ENCODE measurements at places on chromosomes 7 and 10.

DNA sequence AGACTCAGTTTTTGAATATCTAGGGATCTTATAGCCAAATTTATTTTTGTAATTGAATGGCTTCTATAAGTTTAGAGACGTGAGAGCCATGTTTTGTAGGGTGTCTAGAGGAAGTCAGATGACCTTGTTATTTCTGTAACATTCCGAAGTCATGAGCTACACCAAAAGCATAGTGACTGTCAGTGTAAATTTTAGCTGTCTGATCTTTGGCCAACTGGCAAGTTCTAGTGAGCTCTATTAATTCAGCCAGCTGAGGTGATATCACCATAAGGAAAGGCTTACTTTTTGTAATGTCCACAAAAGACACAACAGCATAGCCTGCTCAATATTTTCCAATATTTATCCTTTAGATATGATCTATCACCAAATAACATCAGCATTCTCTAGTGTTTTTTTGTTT lies 9.9 kb upstream of the NT5C3A start:
- DNase-seq: no peak

- no peak for DNase-seq
Measured at GRCh38 chr10:127027786-127028185, 122.6 kb downstream of the DOCK1 start.

DNA sequence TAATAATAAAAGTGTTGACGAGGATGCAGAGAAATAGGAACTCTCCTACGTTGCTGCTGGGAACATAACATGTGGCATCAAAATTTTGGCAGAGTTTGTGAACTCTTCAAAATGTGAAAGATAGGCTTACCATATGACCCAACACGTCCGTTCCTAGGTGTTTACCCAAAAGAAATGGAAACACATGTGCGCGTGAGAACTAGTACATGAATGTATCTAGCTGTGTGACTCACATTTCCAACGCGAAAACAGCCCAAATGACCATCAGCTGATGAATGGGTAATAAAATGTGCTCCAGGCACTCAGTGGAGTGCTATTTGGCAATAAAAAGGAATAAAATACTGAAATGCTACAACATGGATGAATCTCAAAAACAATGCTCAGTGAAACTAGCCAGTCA lies 10.4 kb upstream of the ELFN1 start:
- DNase-seq: no peak

GRCh38 chr10:74035303-74035702 lies 37.4 kb downstream of the VCL start:
- no peak for DNase-seq

DNA sequence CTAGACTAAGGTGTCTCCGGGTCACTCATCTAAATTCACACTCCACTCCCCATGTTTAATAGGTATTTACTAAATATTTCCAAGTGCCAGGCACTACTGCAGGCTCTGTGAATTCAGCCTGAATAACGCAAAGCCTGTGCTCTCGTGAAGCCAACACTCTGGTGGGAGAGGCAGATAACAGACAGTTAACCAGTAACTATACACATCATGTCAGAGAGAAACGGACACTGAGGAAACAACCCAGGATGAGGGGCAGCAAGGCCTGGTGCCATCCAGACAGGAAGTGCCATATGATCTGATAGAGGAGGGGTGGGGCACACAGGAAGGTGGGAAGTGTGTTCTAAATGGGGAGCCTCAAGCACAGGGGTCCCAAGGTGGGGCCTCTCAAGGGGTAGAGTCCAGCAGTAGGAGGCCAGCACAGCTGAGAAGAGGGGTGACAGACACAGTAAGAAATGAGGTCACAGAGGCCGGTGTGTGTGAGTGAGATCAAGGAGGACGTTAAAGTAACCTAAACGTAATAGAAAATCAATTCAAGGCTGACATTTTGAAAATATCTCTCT lies 85.3 kb downstream of the LARP4B start:
- DNase-seq: no peak

DNA sequence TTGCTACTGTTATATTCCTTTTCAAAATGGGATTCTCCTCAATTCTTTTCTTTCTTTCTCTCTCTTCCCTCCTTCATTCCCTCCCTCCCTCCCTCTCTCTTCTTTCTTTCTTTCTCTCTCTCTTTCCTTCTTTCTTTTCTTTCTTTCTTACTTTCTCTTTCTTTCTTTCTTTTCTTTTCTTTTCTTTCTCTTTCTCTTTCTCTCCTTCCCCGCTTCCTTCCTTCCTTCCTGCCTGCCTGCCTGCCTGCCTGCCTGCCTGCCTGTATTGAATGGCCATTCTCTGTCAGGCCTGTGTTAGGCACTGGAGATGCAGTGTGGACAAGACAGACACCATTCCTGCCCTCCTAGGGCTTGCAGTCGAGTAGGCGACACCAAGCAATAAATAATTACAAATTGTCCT lies 11.5 kb downstream of the CNNM1 start:
- DNase-seq: no peak

- no peak for DNase-seq
Measured at GRCh38 chr7:139734395-139734794, 43.4 kb downstream of the HIPK2 start.

GRCh38 chr7:104962781-104963180 lies 51.2 kb upstream of the KMT2E start:
- no peak for DNase-seq

DNA sequence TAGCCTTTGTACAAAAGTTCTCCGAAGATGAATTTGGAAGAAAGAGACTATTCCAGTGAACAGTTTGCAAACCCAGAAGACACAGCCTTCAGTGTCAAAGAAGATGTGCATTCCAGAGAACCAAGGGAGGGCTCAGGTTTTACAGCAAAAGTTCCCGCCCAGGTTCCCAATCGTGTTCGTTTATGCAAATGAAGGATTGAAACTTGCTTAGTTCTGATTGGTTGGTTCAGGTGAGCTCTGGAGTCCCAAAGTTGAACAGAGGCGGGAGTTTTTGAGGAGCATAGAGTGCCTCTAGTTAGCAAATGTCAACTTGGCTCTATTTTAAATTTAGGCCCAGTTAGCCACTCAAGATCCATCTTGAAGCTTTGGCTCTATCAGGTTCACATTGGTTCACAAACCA lies 51.3 kb downstream of the TMEM270 start:
- DNase-seq: no peak

DNA sequence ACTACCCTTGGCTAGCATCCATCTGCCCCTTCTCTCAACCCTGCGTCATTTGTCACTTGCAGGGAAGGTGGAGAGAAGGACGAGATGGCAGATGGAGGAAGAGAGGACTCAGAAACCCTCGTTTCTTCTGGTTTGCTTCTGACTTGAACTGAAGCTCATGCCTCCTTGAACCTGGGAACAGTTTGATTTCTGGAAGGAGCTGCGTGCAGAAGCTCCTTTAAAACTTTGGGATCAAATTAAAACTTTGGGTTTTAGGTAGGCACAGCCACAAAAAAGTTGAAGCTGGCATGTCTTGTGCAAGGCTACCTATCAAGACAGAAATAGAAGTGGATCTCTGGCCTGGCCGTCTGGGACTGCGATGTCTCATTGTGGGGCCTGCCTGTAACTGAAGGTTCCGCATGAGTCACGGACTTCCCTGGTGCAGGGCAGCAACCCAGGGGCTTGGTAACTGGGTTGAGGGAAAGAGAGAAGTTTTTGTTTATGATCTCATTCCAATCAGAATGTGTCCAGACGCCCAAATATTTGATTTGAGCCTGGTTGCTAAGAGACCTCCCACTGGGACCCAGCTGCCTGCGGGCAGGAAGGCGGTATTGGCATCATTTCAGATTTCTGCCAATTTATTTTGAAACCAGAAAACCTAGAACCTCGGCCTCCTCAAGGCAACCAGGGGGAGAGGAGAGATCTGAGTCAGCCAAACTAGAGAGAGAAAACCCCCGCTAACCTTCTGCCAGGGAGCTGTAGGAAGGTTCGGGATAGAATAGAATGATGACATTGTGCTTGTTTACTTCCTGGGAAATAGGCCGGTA lies 15.8 kb upstream of the CAMK1D start:
- no peak for DNase-seq

DNA sequence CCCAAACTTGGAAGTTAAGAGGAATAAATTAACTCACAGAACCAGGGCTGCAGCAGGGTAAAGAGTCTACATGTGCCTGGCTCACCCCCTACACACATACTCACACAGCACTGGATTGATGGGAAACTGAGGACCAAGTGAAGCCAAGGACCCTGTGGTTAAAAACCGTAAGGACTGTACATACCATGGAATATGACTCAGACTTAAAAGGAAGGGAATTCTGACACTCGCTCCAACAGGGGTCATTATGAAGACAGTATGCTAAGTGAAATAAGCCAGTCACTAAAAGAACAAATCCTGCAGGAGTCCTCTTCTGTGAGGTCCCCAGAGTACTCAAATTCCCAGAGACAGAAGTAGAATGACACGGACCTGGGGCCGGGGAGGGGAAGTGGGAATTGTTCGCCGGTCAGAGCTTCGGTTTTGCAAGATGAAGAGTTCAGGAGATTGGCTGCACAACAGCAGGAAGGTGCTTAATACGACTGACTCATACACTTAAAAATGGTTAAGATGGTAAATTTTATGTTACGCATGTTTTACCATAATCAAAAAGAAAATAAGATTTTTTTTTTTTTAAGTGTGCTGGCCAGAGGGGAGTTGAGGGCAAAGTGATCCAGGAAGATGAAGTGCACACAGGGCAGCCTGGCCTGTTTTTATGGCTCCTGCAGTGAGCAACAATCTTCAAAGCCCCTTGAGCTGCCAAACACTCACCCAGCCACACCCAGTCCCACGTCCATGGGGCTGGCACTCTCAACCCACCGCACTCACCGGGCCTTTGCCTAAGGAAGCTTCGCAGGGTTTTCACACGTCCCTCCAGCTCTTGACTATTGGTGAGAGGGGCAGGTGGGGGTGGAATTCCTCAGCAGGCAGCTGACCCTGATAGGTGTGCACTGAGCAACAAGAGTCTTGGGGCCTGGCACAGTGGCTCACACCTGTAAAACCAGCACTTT lies 26.4 kb downstream of the DRGX start:
- DNase-seq: no peak

GRCh38 chr10:72085166-72085565 lies 3.2 kb downstream of the SPOCK2 start:
- DNase-seq: no peak

GRCh38 chr10:89175816-89176215 lies 31.3 kb downstream of the CH25H start:
- DNase-seq: no peak

DNA sequence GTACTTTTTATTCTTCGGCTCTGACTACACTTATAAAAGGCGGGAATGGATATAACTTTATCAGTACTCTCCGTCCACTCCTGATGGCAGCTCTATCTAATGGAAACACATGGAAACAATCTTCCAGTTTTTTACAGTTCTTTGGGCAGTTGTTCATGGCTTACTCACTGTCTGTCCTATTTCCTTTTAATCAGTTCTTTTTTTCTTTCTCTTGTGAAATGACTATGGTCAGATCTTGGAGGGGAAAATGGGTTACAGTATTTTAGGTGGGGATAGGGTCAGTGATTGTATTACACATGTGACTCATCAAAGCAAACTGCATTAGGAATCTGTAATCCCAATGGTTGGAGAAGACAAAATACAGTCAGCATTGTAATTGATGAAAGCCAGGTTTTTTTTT lies 112.4 kb downstream of the BICC1 start:
- no peak for DNase-seq

DNA sequence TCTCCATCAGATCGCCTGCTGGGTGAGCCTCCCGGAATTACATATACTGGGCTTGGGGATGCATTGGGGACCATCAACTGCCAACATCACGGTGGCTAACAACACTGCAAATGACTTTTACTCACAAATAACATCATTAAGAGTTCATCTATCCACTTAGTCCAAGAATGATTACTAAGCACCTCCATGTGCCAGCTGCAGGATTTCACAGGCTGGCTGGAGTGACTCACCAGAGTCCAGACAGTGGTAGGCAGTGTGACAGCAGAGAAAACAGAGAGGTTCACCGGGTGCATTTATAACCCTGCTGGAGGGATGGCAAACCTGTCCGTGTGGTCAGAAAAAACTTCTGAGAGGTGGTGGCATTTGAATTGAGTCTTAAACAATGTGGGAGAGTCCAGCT lies 3.2 kb upstream of the IGFBP3 start:
- DNase-seq: no peak

GRCh38 chr10:13945390-13946208 lies 358.8 kb downstream of the PRPF18 start:
- no peak for DNase-seq

- DNase-seq: peak; percentile 43
Measured at GRCh38 chr10:22325272-22326144, 4.6 kb downstream of the BMI1 start.

DNA sequence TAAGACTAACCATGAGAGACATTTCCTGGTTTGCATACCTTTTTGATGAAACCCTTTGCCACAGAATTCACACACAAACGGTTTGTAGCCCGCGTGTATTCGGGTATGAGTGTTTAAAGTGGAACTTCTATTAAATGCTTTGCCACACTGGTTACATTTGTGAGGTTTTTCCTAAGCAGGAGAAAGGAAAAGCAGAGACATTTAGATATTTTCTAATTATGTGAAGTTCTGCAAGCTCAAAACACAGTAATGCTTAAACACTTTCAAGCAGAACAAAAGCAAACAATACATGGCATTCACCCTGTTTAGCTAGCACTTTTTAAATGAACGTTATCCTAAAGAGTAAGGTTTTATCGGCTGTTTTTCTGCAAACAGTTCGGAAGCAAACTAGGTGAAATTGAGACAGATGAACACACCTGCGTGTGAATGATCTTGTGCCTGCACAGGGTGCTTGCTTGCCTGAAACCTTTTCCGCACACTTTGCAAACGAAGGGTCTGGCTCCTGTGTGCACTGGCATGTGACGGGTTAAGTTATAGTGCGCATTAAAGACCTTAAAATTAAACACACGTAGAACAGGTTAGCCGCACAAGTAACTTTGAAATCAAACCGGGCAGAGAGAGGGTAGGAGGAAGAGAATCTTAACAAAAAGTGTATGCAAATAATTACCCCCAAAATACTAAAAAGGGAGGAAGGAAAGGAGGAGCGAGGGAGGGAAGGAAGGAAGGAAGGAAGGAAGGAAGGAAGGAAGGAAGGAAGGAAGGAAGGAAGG lies 1.6 kb downstream of the FEZF1 start:
- DNase-seq: no peak

DNA sequence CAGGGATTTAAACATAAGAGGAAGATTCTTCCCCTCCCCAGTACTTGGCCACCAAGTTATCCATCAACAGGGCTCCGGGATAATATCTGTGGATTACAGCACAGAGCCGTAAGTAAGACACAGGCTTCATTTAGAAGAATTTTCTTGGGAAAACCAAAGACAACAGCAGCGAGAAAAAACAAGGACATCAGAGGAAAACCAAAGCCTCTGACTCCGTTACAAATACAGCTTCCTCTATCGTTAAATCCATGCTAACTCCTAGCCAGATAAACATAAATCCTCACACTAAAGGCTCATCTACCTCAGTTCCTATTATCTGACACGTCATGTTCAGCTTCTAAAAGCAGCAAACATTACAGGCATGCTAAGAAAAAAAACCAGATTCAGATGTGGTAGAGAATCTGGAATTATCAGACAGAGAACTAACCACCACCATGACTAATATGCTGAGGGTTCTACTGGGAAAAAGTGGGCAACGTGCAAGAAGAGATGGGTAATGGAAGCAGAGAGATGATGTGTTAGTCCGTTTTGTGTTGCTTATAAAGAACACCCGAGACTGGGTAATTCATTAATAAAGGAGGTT lies 48.4 kb downstream of the BRI3 start:
- no peak for DNase-seq

GRCh38 chr10:48523212-48523819 lies 81.6 kb downstream of the ARHGAP22 start:
- no peak for DNase-seq

- no peak for DNase-seq
Measured at GRCh38 chr7:117217106-117218035, 105.5 kb downstream of the WNT2 start.
